ENCODE measurements at places on chromosomes 3 and 15.
A peak's percentile ranks its signal among the peaks of the same experiment; 100 is the strongest.

DNA sequence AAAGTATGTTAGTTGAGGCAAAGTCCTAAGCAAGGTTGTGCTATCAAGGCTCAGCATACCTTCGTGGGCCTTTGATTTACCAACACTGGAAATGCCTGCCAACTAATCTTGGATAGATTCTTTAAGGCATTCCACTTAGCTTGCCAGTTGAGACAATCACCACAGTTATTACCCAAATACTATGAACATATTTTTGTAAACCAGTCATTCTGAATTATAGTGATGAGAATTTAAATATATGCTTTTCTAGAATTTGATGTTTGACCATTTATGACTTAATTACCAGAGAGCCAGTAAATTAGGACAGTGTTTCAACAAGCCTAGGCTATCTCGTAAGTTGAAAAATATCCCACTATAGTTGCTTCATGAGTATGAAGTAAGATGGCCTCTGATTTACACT lies 15.5 kb downstream of the TRIM59 start:
- no peak for DNase-seq

- DNase-seq: no peak
Observed at GRCh38 chr3:34859746-34860145, 779.6 kb upstream of the ARPP21 start.

GRCh38 chr3:51710631-51711351 lies 3.9 kb downstream of the GRM2 start:
- peak; percentile 11 for DNase-seq

DNA sequence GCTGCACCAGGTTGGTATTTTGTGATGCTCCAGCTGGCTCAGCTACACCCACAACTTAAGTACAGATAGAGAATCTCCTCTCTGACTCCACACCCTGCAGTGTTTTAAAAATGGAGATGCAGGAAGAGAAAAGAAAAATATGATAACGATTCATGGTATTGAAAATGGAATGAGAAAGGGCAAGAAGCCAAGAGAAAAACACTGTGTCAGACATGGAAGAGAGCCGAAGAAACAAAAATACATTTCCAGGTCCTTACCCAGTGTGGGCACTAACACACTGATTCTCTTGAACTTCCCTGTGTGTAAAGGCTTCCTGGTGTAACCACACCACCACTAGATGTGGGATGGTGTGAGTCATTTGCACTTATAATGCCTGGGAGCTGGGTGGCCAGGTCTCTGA lies 93.1 kb downstream of the GMPS start:
- DNase-seq: no peak

- DNase-seq: no peak
Observed at GRCh38 chr3:13858768-13859520, 20.9 kb downstream of the WNT7A start.

DNA sequence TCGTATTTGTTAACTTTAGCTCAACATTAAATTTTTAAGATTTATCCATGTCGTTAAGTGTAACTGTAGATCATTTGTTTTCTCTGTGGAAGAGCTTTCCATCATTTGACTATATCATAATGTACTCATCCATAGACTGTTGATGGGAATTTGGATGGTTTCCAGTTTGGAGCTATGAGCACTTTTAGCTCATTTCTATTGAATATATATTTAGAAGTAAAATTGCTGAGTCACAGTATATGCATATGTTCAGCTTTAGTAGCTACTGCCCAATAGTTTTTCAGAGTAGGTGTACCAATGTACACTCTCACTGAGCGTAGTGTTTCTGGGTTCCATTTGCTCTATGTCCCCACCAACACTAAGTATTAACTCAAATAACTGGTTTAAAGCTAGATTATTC lies 263.0 kb downstream of the ULK4 start:
- no peak for DNase-seq

DNA sequence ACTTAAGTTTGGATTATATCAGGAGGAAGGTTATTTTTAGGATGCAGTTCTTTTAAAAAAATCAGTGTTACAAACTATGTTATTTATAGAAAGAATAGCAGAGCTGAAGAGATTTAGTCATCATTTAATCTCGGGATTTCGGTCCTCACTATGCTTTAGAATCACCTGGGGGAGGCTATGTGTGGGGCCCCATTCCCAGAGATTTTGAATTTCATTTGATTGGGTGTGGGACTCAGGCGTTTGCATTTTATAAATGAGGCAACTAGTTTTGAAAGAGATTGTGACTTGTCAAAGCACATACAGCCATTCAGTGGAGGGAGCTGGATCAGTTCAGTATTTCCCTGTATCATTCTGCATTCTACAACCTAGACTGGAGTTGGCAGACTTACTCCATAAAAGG lies 36.8 kb downstream of the TFG start:
- no peak for DNase-seq

DNA sequence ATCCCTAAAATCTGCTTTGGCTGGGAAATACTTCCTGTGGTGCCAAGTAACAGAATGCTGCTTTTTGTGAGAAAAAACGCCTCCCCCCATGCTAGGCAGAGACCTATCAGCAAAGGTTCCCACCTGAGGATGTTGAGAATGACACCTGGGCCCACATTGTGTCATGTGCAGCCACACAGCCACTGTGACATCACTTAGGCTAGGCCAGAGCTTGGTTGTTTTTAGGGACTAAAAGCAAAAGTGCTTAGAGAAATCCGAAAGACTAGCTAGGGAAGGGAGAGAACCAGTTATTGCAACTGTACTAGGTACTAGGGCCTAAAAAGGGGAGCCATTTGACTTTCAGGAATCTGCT lies 6.2 kb downstream of the ZDHHC3 start:
- no peak for DNase-seq

DNA sequence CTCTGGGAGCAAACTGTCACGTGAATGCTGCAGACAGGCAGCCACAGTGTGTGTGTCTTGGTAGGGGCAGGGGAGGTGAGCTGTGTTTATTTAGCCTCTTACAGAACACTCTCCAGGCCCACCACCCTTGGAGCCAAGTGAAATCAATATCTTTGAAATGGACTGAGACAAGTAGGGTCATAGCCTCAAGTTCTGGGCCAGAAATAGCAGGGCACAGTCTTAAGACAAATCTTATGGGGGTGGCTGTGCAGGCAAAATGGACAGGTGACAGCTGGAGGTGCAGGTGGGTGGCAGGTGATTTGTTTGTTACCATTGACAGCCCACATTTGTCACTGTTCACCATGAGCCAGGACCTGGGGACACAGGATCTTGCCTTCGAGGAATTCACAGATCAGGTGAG lies 93.6 kb upstream of the NMNAT3 start:
- DNase-seq: no peak

DNA sequence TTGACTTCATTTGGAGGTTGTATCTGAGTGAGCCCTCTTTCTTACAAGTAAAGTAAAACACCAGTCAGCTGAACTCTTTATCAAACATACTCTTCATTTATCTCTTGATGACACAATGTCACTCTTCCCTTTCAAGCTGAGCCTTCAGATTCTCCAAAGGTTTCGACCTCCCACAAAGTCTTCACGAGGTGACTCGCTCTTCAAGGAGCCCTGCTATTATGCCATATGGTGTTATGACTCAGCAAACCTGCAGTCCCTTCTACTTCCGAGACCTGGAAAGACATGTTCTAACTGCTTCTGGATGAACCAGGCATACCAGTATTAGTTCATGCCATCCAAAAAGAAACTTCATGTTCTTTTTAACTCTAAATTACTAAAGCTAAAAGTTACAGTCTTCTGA lies 23.1 kb downstream of the AADAC start:
- DNase-seq: no peak

DNA sequence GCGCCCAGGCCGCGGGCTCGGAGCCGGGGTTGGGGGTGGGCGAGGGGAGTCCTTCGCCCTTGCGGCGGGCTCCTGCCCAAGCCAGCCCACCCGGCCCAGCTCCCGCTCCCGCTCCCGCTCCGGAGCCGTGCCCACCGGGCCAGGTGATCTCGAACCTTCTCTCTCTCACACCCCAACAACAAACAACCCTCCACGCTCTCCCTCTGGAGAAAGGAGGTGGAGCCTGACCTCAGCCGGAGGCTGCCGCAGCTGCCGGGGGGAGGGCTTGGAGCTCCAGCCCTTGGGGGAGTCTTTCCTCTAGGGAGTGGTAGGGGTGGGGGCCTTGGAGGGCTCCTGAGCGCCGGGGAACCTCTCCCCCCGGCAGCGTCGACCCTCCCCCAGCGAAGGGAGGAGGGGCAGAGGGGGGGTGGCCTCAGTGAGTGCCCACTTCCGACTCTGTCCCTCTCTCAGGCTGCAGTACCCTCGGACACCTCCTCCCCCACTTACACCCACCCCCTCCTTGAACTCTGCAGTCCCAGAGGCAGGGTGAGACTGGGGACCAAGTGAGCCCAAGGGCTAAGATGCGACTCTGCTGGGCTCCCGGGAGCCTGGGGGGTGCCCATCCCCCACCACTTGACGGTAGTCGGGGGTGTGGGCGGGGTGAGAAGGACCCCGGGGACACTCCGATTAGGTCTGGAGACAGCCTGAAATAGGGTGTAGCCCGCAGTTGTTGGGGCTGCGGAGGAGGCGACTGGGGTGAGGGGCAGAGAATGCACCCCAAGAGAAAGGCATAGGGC lies 4.4 kb upstream of the BAHD1 start:
- peak; percentile 22 for DNase-seq

- no peak for DNase-seq
Observed at GRCh38 chr3:56864090-56864489, 62.3 kb upstream of the ARHGEF3 start.

- no peak for DNase-seq
Observed at GRCh38 chr3:107025961-107026360, 351.3 kb upstream of the CCDC54 start.

GRCh38 chr3:118705487-118706219 lies 329.0 kb downstream of the IGSF11 start:
- DNase-seq: no peak

GRCh38 chr15:35751413-35752133 lies 205.6 kb upstream of the DPH6 start:
- peak; percentile 29 for DNase-seq

- DNase-seq: peak; percentile 18
Observed at GRCh38 chr15:78830514-78831228, 19.4 kb upstream of the ADAMTS7 start.

DNA sequence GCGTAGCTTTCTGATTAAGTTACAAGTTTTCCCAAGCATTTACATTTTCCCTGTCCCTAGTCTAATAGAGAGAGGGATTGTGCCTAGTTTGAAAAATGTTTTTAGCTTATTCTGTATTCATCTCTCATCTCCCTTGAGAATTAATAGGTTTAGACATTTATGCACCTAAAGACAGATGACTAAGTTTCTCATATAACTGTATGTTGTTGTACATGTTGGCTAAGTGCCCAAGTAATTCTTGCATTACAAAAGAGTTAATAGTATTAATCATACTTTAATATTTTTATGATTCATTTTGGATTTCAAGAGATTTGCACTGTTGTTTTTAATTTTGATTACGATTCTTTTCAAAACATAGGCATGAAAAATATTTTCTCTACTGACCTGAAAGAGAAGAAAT lies 109.0 kb upstream of the TBL1XR1 start:
- no peak for DNase-seq

DNA sequence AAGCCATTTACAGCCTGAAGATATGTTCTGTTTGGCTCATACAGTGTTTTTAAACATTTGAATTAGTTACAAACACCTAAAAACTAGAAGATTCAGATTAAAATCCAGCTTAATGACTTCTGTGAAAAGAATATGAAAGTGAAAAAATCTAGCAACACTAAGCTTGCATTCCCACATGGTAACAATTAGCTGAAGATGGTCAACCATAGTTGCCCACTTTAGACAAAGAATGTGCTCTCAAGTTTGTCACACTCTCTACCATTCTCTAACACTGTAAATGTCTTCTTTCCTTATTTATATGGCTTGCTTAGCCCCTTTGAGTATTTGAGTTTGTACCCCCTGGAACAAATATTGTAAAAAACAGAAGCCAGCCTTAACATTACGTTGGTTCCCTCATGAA lies 32.7 kb downstream of the HDGFL3 start:
- DNase-seq: no peak

DNA sequence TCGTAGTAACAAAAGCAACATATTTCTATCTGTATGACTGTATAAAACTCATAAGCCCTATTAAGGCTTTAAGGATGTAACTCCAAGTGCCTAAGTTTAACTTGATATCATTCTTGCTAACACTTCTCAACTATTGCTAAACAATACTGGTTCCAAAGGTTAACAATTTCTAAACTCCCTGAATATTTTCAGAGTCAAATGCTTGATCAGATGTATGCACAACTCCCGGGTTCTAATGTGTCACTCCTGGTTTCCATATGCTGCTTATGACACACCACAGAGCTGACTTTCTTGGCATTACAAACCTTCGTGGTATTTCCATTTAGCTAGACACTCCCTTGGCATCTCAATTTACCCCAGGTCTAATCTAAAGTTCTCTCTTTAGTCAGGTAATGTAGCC lies 26.3 kb downstream of the DZIP1L start:
- DNase-seq: no peak

DNA sequence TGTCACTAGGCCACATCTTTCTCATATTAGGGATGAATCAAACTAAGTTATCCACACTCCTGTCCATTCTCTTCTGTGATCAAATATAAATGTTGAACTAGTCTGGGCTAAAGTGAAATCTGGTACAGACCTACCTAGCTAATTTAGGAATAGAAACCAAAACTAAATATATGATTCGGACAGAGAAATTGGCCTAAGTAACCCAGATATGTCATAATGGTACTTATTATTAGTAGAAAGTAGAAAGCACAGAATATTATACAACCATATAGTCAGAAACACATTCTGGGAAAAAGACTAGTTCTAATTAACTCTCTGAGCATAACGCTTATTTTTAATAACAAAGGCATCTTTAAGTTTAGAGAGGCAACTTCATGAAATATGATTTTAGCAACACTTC lies 389.0 kb downstream of the LSAMP start:
- DNase-seq: no peak

DNA sequence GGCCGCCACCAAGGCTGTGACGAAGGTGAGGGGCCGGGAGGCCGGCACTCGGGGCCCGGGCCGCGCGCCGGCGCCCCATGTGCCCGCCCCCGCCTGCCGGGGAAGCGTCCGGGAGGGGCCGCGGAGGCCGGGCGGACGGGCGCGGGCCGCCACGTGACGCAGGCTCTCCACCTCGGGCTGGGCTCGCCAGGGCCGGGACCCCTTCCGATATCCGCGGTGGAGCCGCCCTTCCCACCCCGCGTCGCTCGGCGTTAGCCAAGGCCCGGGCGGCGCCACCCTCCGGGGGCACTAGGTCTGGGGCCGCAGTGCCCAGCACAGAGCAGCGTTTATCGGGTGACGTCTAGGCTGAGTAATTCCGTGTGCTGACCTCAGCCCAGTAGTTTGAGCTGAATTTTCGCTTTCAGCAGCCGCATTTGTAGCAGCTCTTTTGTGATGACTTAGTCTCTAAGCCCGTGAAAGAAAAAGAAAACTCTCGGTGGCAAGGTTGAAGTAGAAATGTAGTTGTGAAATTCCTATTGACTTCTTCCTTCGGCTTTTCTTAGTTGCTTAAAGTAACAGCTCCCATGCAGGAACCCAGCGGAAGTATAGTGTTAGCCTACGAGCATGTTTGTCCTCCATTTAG lies 885 bp downstream of the CDV3 start:
- peak; percentile 72 for DNase-seq

Data from activated CD8-positive, alpha-beta memory T cell treated with anti-CD3 and anti-CD28 coated beads, Interleukin-2, amount 50 U/mL, for 4 hours (primary cell).